Stimulated activated CD4-positive, alpha-beta T cell treated with anti-CD3 and anti-CD28 coated beads, Interleukin-1b, Interleukin-23, amount 100 ng/mL, for 48 hours (primary cell): ENCODE measurements at places on chromosomes 6 and 20.

- DNase-seq, result no peak
Measured at GRCh38 chr20:12210591-12210990, 292.9 kb downstream of the BTBD3 start.

DNA sequence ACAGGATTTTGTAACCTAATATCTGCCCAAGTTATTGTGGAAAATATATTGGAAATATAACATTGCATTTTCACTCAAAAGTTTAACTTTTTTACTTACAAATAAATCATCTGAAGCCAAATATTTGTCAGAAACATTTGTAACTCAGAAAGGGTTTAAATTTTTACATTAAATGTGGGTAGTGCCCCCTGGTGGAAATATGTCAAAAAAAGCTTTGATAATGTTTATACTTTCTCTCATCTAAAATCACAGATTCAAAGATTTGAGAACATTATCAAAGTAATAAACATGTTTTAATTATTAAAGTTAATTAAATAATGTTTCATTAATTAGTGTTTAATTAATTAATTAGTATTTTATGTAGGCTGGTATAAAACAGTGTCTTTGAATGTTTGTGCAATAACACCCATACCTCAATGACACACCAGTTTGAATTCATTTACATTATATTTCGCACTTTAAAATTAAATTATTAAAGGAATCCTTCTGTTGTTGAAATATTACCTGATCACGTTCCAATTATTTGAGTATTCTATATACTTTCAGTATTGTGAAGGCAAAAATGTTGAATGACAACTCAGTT lies 320.1 kb upstream of the FKBP1C start:
- DNase-seq, result no peak

- no peak for DNase-seq
Measured at GRCh38 chr6:170464080-170464479, 89.0 kb downstream of the PSMB1 start.

- DNase-seq, result no peak
Measured at GRCh38 chr20:61435184-61435822, 183.2 kb downstream of the CDH4 start.

DNA sequence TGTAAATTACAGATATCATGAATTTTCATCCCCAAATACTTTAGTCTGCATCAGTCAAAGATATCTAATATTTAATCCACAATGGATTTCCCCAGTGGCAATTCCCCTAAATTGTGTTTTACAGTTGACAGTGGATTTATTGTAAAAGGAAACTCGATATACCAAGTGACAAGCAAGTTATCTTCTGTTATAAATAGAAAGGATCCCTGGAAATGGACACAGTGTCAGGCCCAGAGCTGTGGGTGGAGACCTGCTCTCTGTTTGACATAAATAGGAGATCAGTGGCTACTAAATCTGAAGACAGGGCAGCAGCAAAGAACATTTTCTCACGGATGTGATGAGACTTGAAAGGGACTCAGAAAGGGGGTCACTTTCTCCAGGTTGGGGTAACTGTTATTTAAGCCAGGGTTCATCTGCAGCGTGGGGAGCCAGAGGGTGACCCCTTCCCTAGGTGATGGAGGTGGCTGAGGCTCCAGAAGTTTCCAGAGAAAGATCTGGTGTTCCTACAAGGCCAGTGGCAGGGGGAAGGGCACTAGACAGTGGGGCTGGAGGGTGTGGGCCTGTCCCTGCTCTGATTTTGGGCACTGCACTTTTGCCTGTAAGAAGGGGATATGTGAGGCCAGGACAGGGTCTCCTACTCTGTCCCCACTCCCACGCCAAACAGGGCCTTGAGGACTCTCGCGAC lies 12.3 kb upstream of the FAM110A start:
- DNase-seq, result no peak

GRCh38 chr20:57392512-57393271 lies 1.5 kb downstream of the RBM38 start:
- peak; percentile 81 for DNase-seq

GRCh38 chr6:160963651-160964050 lies 27.9 kb upstream of the MAP3K4 start:
- DNase-seq, result no peak

GRCh38 chr6:169131390-169131789 lies 122.3 kb downstream of the THBS2 start:
- no peak for DNase-seq

- no peak for DNase-seq
Measured at GRCh38 chr20:49674383-49675352, 39.0 kb downstream of the B4GALT5 start.

- no peak for DNase-seq
Measured at GRCh38 chr6:153096792-153097191, 34.3 kb downstream of the RGS17 start.

DNA sequence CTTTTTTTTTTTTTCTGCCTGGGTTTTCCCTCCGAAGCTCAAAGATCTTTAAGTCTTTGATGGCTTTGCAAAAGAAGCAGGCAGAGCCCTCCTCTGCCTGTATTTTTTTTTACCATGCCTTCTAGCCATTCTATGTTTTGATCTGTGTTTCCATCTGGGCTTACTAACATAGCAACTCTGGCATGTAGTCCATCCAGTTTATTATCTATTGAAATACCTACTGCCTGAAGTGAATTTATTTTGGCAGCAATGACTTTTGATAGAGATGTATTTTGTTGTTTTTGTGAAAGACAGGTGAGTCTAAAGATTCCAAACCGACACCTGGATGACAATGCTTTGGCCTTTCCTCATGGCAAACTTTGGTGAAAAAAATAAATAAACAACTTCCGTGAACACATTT lies 1157.7 kb upstream of the MAP3K7 start:
- DNase-seq, result no peak
